ENCODE measurements at places on chromosomes 6 and 20.

DNA sequence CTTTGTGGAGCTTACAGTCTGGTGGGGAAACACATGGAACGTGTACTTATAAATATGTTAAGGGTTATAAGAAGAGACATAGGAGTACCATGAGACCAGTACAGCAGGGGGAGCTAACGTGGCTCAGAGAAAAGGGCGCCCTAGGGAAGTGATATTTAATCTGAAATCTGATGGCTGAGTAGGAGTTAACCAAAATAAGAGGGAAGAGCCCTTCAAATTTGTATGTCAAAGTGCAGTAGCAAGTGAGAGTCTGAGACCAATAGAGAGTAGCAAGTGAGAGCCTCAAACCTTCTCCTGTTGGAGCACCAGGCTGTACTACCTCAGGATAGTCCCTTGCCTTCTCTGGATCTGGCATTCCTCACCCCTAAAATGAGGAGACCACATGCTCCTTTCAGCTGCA is 6.1 kb upstream of the PKIG start:
- DNase-seq, result no peak

GRCh38 chr6:17591287-17591686 is 8.8 kb upstream of the FAM8A1 start:
- DNase-seq, result no peak

DNA sequence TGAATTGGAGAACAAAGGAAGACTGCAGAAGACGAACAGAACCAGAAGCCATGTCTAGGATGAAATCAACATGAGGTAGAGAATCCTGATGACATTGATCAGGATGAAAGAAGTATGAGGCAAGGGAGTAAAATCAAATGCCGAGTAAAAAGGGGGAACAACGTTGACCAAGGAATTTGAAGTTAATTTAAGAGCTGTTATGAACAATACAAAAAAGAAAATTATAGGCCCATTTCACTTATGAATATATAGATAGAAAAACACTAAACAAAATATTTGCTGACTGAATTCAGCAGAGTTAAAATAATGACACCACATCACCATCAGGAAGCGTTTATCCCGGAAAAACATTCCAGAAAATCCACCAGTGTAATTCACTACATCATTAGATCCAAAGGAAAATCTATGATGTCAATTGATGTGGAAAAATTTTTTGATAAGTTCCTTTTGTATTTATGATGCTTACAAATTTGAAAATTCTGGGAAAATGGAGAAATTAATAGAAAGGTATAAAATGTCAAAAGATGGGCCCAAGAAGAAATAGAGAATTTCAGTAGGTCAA is 8.1 kb upstream of the CCN5 start:
- DNase-seq, result no peak

GRCh38 chr6:35498422-35499067 is 1.7 kb upstream of the TEAD3 start:
- DNase-seq, result no peak

Data from activated CD4-positive, alpha-beta T cell treated with anti-CD3 and anti-CD28 coated beads for 1 hour (primary cell).